EH (cell line): ENCODE measurements at places on chromosomes 2 and 18.

DNA sequence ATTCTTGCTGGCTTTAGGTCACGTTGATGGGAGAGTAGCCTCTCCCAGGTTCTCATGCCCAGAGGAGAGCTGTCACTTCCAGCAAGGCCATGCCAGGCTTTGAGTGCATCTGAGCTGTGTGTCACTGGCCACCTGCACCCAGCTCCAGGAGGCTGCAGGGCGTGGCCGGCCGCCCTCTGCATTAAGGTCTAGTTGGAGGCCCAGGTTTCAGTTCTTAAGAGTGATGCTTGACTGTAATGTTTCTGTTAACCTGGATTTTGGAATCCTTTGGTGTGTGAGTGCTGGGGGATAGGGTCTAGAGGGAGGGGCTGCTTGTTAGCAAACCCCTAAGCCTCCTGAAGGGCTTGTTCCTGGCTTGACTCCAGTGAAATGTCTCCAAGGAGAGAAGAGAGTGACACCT, 140.1 kb downstream of the ACOXL start:
- no peak for DNase-seq

- no peak for DNase-seq
Measured at GRCh38 chr2:54672590-54673456, 50.6 kb upstream of the EML6 start.

DNA sequence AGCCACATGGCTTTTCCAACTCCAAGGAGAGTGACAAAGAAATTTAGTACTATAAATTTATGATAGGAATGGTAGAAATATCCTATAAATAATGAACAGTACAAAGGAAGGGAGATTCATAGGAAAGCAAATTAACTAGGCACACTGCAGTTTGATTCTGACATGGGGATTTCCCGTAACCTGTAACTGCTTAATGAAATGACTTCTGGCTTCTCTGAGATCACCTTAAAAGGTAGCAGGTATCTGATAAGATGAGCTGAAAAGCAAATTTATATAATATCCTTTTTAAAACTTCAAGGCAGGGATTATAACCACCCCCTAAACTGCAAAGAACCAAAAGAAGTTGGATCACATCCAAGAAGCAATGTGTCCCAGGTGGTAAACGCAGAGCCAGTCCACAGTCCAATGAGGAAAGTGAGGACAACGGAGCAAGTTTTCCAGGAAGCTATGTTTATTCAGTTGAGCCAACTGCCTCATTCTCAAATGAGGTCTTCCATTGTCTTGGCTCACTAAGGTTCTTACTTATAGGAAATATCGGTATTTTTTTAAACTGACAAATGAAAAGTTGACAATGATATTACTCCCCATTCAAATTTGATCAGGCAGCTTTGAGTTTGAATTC, 43.0 kb downstream of the WIPF1 start:
- DNase-seq: no peak

DNA sequence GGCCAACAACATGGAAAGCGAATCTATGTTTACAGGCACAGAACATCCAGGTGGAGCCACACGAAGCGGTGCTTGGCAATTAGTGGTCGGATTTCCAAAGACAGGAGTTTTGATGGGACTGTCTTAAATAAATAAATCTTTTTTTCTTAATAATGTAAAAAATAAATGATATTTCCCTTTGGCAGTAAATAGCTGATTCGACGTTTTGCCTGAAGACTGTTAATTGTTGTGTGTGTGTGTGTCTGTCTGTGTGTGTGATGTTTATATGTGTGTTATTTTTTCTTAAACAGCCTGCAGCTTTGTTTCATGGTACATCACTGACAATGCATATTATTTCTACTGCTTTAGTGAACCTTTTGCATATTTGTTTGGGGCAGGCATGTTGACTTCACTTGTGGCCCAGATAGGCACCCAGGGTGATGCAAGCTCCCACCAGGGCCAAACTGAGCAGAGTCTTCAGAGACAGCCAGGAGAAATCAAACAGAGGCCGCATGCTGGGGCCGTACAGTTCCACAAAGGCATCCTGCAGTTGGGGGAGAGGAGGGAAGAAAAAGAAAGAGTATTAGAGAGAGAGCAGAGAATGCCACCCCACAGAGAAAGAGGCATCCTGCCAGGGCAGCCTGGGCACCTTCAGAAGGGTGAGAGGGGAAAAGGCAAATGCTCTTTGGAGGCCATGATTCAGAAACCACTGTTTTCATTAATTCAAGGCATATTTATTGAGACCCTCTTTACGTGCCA, 191.2 kb downstream of the BCL2 start:
- no peak for DNase-seq

DNA sequence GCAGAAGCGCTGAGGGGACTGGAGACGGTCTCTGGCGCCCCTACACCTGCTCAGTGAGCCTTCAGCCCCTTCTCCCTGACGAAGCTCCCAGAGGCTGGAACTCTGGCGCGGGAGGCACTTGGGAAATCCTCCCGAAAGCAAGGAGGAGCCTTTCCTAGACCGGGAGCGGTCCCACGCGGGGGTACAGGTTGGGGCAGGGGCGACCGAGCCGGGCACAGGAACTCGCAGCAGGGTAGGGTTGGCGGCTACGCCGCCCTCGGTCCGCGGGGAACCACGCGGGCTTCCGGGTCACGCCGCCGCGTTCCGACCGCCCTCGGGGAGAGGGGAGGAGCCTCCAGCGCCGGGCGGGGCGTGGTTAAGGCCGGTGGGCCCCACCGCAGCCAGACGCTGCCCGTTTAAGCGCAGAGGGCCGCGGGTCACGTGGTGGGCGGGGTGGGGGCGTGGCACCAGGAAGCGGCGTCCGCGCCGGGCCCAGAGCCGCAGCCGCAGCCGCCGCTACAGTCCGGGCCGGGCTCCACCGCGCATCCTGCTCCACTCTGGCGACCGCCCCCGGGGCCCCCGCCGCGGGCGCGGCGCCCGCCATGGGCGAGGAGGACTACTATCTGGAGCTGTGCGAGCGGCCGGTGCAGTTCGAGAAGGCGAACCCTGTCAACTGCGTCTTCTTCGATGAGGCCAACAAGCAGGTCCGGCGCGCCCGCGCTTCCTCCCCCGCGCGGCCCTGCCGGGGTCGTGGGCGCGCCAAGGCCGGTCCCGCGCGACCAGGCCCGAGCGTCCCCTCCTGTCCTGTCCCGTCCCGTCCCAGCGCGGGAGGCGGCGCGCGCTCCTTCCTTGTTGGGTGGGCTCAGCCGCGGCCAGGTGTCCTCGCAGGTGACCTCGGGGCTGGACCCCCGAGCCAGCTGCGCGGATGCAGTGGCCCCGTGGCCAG, at the start of gene RMC1:
Gene RMC1 (plus strand): TSS at position 474 of the 925 bp plus-strand sequence. CDS start 108 bp downstream, at position 582.
- peak; percentile 91 for DNase-seq

DNA sequence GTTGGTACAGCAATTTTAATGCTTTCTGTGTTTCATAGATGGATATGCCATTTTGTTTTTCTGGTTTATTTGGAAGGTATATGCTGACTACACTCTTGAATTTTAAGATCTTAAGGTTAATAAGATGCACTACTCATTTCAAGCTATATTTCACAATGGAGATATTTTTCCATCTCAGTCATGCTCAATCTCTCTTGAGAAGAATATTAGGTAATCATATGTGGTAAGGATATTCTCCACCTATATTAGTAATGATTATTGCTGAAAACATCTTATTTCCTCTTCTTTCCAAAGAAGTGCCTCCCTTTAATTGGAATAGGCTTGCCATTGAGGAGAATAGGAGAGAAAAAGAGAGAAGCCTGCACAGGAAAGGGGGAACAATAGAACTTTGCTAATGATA, 40.1 kb downstream of the EPB41L3 start:
- no peak for DNase-seq

- no peak for DNase-seq
Measured at GRCh38 chr18:63445037-63445436, 22.8 kb upstream of the VPS4B start.

DNA sequence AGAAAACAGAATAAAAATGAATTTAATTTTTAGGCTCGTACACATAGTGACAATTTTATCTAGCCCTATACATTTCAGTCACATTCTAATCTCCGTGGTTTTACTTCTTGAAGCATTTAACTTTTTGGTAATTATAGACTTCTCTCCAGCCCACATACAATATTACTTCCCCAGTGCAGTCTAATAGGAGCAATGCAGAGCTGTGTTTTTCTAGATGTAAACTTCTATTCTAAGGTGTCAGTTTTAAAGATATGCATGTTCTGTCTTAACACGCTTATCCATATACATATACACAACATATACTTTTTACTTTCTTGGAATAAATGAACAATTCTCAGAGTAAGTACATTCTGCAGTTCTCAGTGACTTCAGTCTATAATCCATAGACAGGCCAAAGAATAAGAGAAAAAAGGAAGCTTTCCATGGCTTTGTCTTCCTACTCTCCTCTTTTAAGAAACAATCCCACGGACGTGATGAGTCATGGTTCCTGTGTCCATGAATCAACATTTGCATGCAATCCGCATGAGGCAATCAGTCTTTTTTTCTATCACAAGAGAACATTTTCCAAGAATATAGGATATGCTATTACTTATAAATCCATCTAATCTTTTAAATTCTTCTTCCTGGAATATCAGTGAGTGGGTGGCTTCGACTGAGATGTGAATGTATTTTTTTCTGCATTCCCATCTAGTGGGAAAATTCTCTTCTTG, 42.8 kb downstream of the CCDC102B start:
- peak; percentile 96 for DNase-seq

DNA sequence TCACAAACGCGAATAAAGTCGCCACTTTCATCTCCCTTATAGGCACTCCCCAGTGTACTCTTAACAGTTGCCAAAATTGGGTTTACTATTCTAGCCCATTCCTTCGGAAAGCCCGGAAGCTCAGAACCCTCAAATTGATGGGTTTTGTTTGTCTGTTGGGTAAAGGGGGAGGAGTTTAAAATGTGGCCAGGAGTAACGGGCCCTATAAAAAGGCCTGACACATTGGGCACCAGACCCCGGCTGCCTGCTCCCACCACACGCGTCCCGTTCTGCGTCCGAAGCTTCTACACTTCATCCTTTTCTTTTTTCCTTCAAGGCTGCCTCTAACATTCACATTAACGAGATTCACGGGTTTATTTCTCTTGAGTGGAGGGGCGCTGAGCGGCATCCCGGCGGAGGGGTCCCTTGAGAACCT, 837 bp downstream of the NHEJ1 start:
- DNase-seq: no peak

- DNase-seq: peak; percentile 89
Measured at GRCh38 chr2:8680822-8681760, 765 bp upstream of the ID2 start.

DNA sequence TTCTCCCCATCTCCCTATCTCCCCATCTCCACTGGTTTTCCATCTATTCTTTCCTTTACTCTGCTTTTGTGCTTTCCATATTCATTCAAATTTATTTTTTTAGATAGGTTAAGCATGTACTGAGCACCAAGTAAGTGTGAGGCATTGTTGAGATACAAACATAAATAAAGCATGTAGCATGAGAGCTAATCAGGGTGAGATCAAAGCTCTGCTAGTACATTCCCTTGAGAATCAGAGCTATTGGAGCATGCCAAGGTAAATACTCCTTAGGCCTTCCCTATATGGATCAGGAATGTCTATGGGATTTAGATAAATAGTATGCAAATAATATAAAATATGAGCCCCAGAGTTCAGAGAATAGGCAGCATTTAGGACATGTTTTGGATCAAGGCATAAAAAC, 25.3 kb downstream of the BABAM2 start:
- DNase-seq: peak; percentile 33

- no peak for DNase-seq
Measured at GRCh38 chr2:15346624-15347023, 214.5 kb downstream of the NBAS start.

DNA sequence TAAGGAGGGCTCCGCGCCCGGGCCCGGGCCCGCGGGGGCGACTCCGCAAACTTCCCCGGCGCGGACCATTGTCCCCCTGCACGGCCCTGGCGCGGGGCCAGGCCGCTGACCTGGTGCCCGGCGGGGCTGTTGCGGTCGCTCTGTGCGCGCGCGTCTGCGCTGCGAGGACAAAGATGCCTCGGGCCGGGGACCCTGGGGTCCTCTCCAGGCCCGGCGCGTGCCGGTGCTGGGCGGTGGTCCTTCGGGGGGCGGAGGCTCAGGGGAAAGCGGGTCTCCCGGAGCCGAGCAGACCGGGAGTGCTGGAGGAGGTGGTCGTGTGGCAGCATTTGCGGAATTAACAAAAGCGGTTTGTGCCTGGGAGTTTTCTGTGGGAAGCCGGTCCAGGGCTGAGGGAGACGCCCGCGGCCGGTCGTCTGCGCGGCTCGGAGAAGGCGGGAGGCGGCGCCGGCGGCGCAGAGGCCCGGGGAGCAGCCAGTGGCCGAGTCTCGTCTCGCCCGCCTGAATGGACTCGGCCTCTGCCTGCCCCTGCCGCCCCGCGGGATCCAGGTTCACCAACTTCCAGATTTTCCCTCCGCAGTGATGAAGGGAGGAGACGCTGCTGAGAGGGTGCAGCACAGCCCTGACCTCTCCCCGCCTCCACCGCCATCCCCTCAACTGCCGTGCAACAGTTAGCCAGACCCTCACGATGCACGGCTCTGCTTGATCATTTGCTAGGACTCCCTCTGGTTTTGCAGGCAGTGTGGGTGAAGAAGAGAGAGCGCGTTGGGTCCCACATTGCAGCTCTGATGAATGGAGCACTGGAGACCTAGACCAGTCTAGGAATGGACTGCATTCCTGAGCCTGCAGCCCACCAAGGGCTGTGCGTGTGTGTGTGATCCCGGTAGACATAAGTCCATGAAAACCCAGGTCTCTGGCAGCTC, 705 bp downstream of the EFR3B start:
- DNase-seq: peak; percentile 44

DNA sequence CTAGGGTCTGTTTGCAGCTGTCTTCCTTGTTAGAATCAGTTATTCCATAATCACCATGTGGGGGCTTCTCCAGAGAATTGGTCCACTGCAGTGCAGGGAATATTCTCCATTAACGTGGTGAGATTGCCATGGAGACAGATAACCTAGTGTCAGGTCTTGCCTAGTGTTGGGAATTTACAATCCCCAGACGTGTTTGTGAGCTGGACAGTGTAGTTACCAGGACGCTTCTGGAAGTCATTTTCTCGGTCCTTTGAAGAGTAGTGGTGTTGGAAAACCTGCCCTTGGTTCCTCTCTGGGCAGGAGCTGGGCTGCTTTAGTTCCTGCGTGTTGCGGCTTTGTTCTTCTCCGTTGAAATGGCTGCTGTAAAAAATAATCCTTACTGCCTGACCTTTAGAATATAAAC, 68.8 kb upstream of the LYPD6B start:
- no peak for DNase-seq

DNA sequence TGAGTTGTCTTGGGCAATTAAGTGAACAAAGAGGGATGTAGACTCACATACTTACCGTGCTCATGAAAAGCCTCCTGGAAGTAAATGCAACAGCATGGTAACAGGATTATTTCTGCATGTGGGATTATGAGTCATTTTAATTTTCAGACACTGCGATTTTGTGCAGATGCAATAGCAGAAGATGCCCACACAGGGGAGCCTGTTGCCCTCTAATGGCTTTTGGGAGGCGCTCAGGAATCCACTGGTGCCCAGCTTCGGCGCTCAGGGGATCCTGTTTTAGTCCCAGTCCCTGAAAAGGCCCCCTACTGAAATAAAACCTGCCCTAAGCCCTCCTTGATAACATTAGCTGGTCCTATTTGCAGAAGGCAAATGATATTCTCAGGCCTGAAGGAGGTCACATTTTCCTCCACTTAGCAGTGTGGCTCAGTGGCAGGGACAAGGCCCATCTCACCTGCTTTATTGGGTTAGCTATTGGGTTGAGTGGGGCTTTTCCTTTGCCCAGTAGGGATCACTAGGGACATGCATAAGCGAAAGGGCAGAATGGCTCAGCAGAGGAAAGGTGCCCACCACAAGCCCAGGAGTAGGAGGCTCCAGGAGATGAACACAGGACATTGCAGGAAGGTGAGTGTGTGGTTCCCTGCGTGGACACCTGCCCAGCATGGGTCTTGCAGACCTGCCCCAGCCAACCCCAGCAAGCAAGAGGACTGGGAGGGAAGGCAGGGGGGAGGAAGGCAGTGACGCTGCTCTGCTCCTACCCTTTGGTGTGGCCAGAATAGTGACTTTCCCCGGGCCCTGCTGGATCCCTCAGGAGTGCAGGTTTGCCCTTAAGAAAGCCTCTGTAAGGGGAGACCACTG, 26.5 kb upstream of the KCNS3 start:
- DNase-seq: peak; percentile 72
